DMS79 treated with DMSO at 0.1 percent for 48 hours (cell line): ENCODE measurements at places on chromosomes 13 and 19.

GRCh38 chr19:14972676-14973075, 7.0 kb downstream of the SLC1A6 start:
- DNase-seq, result no peak

GRCh38 chr13:40192452-40192851, 474.0 kb downstream of the FOXO1 start:
- no peak for DNase-seq

DNA sequence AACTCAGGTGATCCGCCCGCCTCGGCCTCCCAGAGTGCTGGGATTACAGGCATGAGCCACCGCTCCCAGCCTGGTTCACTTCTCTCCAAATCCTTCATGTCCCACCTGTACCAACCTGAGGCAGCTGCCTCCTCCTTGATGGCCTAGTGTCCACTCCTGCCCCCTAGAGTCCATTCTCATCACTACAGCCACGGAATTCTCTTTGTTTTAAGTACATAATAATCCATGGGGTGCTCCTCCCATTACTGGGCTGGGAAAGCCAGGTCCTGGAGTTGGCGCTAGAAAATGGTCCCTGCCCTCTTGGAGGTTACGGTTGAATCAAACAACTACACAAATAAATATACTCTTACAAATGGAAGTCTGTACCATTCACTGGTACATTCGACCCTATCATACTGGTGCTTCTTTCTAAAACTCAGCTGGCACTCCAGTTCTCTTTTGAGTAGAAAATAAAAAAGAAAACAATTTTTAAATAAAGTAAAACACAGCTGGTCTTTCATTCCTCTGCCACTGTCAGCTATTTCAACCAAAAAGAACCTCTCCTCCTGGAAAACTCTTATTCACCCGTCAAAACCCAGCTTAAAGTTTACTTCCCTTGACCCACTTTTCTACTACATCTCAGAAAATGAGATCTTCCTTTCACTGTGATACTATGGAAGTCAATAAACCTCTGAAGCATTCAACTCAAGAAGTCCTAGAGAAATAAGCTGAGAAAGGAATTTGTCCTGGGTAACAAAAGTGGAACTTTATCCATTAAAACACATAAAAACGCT, 22.4 kb upstream of the ARHGEF18 start:
- DNase-seq, result no peak

GRCh38 chr13:25905611-25906010, 146.2 kb downstream of the SHISA2 start:
- no peak for DNase-seq

DNA sequence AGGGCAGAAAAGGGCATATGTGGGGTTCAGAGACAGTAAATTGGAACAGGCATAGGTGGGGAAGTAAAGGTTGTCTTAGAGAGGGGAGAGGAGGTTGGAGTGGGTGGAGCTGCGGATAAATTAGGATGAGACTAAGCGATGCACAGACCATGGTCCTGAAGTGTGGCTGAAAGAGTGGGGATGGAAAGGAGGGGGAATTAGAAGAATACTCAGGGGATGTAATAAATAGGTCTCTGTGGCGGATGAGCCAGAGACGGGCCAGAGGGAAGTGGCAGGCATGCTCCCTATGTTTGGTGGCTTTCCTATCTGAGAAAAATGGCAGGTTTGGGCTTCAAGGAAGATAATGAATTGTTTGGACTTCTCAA, 123.4 kb downstream of the OLFM4 start:
- DNase-seq, result no peak
